Cardiac fibroblast (primary cell): ENCODE measurements at places on chromosomes 1 and 21.

DNA sequence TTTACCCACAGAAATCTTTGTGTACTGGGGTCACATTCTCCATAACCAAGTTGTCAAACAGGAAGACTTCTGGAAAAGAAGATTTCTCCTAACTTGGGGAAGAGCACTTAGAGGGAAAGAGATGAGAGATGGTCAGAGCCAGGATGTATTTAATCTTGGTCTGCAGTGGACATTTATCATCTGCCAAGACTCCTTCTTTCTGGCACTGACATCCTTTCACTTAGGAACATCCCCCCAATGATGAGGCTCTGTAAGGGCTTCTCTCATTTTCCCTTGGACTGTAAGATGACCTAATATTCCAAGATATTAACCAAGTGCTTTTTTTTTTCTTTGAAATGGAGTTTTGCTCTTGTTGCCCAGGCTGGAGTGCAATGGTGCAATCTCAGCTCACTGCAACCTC, 39.3 kb upstream of the IGSF3 start:
- no peak for DNase-seq

DNA sequence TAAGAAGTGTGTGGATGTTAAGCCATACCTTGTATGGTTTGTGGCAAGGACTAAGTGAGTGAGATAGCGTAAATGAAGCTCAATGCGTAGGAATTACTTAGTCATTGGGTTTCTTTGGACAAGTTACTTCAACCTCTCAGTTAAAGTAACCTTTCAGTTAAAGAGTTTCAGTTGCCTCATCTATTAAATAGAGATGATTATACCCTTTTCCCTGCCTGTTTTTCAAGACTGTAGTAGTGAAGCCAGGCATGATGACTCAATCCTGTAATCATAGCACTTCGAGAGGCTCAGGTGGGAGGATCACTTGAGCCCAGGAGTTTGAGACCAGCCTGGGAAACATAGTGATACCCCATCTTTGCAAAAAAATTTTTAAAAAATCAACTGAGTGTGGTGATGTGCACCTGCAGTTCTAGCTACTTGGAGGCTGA, 6.3 kb downstream of the ZMPSTE24 start:
- DNase-seq: no peak

- DNase-seq: peak; percentile 5
Observed at GRCh38 chr1:35763201-35763600, 6.6 kb downstream of the CLSPN start.

DNA sequence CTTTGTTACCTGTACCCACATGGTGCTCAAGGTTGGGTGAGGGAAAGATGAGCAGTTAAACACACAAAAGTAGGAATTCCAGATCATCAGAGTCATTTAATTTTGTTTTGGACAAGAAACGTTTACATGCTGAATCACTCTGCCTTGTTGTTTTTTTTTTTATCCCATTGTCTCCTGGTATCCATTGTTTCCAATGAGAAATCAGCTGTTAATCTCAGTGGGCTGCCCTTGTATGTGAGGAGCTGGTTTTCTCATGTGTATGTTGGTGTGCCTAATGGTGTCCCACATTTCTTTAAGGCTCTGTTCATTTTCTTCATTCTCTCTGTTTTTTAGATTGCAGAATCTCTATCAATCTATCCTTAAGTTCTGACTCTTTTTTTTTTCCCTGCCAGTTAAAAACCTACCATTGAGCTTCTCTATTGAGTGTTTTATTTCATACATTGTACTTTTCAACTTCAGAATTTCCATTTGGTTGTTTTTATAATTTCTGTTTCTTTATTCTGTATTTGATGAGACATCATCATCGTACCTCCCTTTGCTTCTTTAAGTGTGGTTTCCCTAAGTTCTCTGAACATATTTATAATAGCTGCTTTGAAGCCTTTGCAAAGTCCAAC, 8.8 kb upstream of the OBSCN start:
- peak; percentile 43 for DNase-seq

DNA sequence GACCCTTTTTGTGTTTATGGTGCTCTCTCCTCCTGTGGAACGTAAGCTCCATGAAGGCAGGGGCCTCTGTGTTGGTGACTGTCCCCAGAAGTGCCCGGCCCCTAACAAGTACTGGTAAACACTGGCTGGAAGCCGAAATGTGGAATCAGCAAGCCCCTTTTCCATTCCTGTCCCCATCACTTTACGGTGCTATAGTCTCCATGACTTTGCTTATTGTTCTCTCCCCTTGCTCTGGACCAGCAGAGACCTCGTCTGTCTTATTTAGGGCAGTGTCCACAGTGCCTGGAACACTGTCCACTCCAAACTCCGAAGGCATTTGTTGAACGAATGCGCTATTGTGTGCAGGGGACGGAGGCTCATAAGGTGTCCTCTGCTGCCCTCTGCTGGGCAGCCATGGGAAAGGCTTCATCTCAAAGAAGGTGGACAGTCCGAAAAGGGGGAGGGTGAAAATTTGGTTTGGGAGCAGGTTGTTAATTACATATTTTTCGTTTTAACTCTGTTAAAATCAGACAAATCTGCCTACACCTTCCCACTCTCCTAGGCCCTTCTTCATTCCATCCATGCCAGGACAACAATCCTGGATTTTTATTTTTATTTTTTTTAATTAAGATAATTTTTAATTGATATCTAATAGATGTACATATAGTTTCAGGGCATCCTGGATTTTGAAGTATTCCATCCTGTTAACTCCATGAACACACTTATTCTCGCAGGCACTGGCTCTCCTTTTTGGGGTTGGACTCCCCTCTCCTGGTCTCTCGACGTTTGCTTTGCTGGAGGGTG, 115.6 kb downstream of the PGBD5 start:
- peak; percentile 85 for DNase-seq
